Fibroblast of lung (primary cell): ENCODE measurements at places on chromosomes 2 and 18.

DNA sequence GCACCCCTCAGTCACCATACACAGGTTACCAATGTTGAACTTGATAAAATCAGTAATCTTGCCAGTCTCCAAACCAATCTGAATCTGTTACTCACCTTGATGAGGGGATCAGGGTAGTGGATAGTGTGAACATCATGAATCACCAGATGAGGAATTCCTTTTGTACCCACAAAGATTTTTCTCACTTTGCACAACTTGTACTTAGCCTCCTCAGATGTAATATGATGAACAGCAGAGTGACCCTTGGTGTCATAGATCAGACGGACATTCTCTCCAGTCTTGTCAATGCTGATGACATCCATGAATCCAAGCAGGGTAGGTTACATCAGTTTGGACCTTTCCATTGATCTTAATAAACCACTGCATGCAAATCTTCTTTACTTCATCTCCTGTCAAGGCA lies 54.7 kb downstream of the MDH1 start:
- DNase-seq: peak; percentile 16

GRCh38 chr18:57816208-57816954 lies 13.3 kb upstream of the ATP8B1 start:
- no peak for DNase-seq

DNA sequence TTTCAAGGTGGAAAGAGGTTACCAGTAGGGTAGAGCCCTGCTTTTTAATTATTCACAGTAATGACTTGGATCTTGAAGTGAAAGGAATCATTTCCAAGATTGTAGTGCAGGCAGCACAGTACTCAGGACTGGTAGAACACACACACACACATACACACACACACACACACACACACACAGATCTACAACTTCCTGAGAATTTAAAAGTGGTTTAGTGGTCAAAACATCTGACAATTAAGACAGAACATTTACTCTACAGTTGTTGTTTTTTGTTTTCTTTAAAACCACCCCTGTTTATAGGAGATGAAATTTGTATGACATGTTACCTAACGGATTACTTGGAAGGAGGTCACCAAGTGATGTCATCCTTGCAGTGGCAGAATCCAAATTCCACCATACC lies 146.7 kb upstream of the VRK2 start:
- DNase-seq: no peak

GRCh38 chr2:119739580-119740255 lies 20.0 kb upstream of the PTPN4 start:
- DNase-seq: no peak

DNA sequence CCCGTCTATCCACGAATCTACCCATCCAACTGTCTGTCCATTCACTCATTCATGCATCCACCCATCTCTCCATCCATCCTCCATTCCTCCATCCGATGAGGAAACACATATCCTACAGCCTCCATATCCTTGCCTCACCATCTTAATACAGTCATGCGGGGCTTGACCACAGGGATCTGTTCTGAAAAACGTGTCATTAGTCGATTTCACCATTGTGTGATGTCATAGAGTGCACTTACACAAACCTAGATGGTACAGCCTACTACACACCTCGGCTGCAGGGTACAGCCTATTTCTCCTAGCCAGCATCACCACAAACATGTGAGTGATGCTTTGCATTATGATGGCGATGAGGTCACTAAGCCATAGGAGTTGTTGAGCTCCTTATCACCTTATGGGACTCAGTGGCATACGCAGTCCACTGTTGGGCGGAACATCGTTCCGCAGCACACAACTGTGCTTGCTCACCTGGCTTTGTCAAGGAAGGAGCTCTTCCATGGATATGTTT lies 1.9 kb upstream of the NT5DC4 start:
- no peak for DNase-seq

GRCh38 chr2:43425659-43426058 lies 170.2 kb downstream of the THADA start:
- DNase-seq: no peak

GRCh38 chr2:237283131-237283928 lies 130.6 kb downstream of the COL6A3 start:
- DNase-seq: peak; percentile 79

DNA sequence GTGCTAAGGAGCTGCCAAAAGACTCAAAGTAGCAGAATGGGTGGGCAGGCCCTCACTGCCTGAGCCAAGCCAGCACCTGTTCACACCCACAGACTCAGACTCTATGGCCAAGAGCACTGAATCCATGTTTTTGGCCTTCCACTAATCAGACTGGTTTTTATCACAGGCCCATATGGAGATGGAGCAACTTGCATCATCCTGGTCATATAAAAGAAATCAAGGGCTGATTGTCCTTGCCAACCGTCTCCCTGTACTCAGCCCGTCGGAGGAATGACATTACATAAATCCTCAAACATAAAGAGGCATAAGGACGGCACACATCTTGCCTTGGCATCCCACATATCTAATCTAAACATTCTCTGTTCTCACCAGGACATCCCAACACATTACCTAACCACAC lies 66.7 kb downstream of the MARCHF4 start:
- no peak for DNase-seq

- no peak for DNase-seq
Observed at GRCh38 chr2:232675381-232675780, 21.8 kb upstream of the GIGYF2 start.

DNA sequence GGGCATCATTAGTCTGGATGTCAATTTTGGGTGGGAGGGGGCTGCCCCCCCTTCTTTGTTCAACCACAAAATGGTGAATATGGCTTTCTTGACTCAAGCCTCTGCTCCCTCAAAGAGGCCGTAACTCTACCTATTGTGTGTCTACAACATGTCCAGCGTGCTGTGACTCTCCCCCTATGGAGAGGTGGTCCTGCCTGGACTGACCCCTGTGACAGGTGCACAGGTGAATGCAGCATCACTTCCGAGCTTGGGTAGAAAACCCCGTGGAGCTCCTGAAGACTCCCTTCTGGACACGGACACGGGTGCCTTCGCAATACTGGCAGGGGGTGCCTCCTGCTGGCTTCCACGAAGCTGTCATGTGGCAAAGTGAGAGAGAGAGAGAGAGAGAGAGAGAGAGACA lies 397.8 kb downstream of the GALR1 start:
- DNase-seq: no peak

DNA sequence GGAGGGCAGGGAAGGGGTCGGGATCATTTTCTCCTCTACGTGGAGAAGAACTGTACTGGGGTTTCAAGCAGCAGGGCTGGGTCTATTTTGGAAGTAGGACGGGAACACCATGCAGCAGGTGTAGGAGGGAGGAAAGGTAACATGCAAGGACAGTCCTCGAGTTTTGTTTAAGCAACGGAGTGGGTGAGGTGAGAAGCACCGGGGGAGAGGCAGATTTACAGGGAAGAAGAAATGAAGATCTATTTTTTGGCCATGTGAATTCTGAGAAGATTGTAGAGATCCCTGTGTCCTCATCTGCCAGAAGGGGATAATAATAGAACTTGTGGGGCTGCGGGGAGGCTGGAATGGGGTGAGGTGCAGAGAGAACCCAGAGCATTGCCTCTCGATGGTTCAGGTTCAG lies 85.6 kb downstream of the INPP5D start:
- no peak for DNase-seq
